Foreskin keratinocyte (primary cell): ENCODE measurements at places on chromosomes 3 and 15.
A peak's percentile ranks its signal among the peaks of the same experiment; 100 is the strongest.

- DNase-seq, result no peak
Observed at GRCh38 chr3:15107075-15107947, 8.4 kb upstream of the RBSN start.

GRCh38 chr15:100772892-100773520 is 106.6 kb upstream of the ALDH1A3 start:
- no peak for DNase-seq

DNA sequence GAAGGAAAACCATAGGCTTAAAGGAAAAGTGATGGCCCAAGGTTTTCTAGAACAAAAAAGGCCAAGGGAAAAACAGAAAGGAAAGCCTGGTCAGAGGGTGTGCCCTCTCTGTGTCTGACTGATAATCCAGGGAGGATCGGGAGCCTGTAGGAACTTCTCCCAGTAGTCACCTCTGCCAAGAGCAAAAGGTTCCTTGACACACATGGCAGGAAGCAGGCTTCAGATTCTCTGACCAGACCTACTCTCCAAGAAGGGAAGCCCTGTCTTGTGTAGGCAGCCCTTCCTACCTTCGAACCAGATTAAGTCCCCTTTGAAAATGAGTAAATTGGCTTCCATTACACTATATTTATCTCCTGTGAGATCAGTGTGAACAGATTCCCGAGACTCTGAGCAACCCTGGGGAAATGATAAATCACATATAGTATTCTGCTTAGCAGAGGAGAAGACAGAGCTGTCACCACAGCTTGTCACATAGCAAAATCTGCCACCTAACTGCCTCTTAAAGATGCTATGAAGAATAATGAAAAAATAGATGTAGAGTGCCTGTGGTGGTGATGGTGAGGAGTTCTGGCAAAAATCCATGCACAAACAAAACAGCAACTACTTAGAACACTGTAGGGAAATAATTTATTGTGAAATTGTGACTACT is 38.8 kb downstream of the PARP14 start:
- no peak for DNase-seq

DNA sequence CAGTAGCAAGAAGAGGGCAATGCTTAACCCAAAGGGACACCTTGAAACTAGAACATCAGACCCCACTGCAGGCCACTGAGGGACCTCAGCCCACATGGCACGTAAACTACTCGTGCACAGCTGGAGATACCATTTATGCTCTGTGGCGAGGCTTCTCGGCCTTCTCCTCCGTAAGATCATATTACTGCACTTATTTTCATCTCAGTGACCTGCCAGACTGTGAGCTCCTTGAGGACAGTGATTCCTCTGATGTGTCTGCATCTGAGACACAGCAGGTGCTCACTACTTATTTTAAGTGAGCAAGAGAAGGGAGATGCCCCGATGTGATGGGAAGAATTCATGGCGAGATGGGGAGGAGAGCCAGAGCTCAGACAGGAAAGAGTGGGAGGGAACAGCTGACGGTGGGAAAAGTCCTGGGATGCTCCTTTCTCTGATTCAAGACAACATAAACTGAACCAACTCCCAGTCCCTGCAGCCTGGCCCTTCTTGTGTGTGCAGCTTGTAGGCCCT is 137.6 kb downstream of the RPLP1 start:
- no peak for DNase-seq

- peak; percentile 34 for DNase-seq
Observed at GRCh38 chr3:29240248-29240647, 40.6 kb upstream of the RBMS3 start.

GRCh38 chr3:123834631-123835030 is 49.5 kb downstream of the MYLK start:
- DNase-seq, result peak; percentile 88

DNA sequence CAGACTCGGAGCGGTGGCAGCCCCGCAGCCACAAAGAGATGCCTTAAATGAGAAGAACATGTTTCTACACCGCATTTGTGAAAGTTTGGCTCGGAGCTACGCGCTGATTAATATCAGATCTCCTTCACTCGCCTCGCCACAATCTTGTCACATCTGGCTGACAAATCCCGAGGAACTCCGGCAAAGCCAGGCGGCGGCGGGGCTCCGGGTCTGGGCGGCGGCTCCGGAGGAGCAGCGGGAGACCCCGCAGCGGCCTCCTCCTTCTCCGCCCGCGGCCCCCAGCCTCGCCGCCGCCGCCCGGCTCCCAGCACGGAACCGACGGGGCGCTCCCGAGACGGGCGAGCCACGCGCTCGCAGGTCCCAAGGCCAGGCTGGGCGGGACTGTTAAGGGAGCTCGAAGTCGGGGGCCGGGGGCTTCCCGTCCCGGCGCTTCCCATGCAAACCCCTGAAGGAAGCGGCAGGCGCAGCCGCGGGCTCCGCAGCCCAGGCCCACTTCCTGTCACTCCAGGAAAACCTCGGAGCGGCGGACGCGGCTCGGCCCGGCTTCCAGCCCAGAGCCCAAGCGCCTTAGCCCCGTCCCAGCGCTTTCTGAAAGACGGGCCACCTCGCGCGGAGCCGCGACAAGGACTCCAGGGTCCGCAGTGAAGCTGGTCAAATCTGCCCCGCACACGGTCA is 1.2 kb downstream of the BNC1 start:
- DNase-seq, result no peak

- no peak for DNase-seq
Observed at GRCh38 chr3:39279745-39280517, at the start of gene CX3CR1. Gene CX3CR1 (minus strand): TSS chr3:39280036. CDS start chr3:39266509, 13,527 bp downstream.
